ENCODE measurements at places on chromosomes 11 and 22.

- no peak for DNase-seq
Measured at GRCh38 chr22:50292643-50293440, 14.6 kb downstream of the PLXNB2 start.

GRCh38 chr11:78694152-78694551 is 119.5 kb upstream of the NARS2 start:
- no peak for DNase-seq

GRCh38 chr11:114343020-114343419 is 46.8 kb downstream of the NNMT start:
- DNase-seq = no peak

- DNase-seq = no peak
Measured at GRCh38 chr22:49826603-49827270, 936 bp downstream of the BRD1 start.

DNA sequence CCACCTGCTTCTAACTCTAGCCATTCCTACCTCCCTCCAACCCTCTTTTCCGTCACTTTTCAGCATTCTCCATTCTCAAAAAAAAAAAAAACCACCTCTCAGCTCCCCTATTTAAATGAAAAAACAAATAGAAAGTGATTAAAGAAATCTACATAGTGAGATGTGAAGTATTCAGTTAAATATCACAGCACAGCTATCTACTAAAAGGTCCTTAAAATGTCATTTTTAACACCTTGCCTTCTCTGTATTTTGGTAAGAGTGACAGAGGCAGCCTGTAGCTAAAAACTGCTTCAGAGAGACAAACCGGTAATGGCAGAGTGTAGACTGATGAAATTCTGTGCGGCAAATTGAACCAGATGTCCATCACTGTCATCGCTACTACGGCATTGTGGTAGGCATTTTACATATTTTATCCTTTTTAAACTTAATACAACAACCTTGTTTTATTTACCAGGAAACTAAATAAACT is 346 bp upstream of the ALG9 start:
- no peak for DNase-seq

DNA sequence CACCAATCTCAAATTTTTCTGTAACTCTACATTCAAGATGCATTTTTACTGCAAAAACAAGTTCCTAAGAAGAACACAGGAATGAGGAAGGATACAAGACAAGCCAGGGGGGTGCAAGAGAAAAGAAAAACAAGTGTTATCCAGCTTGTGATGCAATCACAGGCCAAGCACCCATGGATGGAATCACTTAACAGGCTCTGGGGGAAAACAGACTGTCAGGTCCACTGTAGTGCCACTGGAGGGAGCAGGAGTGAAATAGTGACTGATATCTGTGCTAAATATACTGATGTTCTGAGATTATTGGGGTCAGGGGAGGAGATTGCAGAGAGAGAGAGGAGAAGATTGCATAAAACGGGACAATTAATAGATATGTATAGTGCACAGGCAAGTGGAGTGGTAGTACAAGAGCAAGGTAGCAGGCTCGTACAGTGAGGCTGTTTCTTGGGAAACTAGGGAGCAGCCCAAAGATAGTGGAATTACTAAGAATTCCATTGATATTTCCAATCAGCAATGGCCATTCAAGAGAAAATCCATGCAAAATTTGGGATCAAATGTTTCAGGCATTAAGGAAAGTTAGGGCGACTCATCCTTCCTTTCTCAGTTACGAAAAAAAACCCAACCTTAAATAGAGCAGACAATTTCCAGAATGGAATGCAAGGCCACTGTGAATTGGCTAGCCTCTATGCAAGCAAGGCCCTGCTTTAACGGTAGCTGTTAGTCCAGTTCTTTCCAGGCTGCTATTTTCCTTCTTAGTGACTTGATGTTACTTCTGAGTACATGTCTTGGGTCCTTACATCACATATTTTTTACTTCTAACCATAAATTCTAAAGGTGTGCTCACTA is 52.2 kb upstream of the CEP126 start:
- DNase-seq = no peak

All from stimulated activated CD8-positive, alpha-beta memory T cell treated with anti-CD3 and anti-CD28 coated beads, Interleukin-2, amount 100 ng/mL, for 1 hour (primary cell).